ENCODE measurements at places on chromosomes 1 and 21.

- no peak for DNase-seq
Measured at GRCh38 chr1:199218065-199218464, 579.2 kb downstream of the PTPRC start.

DNA sequence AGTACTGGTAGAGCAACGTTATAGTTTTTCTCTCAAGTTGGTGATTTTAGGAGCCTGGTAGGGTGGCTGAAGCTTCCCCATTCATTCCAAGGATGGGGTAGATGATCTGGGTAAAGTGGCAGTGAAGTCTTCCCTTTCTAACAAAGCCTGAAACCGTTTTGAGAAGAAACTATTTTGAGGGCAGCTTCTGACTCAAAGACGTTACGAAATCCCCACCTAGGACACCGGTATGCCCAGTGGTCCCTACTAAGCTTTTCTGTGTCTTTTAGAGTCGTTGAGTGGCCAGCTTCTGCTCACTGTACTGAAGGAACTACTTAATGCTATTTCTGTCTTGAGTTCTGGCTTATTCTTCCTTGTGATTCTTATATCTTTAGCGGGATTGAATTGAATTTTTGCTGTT, 1.4 kb downstream of the WDTC1 start:
- DNase-seq: no peak

DNA sequence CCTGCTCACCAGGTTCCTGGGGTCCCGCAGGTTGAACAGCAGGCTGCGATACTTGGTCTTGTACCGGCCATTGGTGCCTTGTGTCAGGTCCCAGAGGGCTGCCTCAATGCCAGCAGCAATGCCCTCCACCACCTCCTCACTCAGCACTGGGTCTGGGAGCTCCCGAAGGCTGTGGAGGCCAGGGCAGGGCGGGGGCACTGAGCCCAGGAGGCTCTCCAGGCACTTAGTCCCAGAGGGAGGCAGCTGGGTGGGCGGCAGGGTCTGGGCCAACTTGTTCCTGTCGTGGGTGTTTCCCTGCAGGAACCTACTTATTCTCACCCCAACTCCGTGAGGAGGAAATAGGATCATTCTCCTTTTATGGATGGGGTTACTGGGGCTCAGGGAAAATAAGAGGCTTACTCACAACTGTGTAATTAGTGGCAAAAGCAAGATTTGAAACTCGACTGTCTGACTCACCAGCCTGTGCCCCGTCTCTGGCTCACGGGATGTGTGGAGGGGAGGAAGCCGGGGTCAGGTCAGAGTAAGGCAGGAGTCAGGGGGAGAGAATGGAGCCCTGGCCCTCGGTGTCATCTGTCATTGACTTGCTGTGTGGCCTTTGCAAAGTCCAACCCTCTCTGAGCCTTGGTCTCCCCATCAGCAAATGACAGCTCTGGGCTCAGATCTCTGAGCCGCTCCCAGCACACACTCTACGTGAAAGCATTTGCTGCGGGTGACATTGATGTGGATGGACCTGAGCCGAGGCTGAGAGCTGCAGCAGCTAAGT, 17.2 kb downstream of the SPOCD1 start:
- peak; percentile 59 for DNase-seq

DNA sequence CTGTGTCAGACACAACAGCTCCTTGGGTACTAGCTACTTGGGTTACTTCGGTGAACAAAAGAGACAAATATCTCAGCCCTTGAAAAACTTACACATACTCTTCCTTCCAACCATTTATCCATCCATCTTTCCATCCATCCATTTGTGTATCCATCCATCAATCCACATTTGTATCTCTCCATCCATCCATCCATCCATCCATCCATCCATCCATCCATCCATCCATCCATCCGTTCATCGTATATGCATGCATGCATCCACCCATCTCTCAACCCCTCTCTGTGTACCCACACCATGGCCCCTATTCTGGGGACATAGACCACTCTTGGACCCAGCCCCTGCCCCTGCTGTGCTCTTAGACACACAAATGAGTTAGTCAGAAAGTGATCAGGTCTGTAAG, 40.2 kb downstream of the FAAH start:
- DNase-seq: no peak

- DNase-seq: no peak
Measured at GRCh38 chr1:86468501-86468977, at the start of gene CLCA1. TSS of gene CLCA1 (plus strand) at chr1:86468927. CDS start at chr1:86468972, 45 bp downstream.

DNA sequence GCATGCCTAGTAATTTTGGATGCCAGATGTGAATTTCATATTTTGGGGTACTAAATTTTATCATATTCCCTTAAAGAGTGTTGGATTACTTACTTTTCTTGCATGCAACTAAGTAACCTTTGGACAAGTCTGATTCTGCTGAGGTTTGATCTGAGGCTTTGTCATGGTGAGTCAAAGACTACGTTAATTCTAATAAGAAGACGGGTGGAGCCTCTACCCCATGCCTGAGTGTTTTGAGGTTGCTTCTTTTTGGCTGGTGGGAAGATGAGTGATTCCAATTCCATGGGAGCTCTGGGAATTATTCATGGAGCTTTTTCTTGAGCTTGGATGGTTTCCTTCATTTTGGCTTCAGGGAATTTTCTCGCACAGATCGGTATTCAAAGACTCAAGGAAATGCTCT, 11.6 kb upstream of the PCP4 start:
- no peak for DNase-seq

DNA sequence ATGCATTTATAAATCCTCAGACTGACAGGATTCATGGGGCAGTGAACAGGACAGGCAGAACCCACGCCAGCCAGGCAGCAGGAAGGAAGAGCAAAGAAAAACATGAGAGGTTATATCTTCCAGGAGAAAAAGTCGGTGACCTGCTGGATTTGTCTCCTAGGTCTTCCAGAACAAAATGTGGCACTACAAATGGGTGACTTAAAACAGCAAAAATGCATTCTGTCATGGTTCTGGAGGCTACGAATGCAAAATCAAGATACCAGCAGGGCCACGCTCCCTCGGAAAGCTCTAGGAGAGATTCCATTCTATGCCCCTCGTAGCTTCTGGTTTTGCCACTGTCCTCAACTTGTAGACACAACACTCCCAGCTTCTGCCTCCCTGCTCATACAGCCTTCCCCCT, 63.4 kb downstream of the PSMG1 start:
- no peak for DNase-seq

DNA sequence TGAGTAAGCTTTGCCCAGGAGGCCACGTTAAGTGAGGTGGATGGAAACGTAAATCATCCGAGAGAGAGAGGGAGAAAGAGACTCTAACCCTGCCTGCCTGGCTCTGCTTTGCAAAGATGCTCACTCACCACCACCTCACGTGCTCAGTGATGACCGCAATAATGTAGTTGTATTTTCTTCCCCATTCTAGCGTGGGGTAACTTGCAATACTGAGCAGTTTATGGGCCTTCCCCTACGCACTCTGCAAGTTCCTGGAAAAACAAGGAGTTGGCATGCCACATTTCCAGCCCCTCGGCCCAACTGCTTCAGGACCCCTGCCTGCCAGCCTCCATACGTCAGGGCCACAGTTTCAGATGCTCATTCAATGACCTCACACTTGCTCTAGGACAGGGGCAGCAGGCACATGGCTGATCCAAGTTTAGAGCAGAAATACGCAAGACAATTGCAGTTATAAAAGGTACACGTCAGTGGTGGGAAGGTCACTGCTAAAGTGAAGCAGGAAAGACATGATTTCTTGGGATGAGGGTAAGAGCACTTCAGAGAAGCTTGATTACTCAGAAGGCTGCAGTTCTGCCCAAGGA, 112.5 kb upstream of the RAB4A start:
- no peak for DNase-seq

DNA sequence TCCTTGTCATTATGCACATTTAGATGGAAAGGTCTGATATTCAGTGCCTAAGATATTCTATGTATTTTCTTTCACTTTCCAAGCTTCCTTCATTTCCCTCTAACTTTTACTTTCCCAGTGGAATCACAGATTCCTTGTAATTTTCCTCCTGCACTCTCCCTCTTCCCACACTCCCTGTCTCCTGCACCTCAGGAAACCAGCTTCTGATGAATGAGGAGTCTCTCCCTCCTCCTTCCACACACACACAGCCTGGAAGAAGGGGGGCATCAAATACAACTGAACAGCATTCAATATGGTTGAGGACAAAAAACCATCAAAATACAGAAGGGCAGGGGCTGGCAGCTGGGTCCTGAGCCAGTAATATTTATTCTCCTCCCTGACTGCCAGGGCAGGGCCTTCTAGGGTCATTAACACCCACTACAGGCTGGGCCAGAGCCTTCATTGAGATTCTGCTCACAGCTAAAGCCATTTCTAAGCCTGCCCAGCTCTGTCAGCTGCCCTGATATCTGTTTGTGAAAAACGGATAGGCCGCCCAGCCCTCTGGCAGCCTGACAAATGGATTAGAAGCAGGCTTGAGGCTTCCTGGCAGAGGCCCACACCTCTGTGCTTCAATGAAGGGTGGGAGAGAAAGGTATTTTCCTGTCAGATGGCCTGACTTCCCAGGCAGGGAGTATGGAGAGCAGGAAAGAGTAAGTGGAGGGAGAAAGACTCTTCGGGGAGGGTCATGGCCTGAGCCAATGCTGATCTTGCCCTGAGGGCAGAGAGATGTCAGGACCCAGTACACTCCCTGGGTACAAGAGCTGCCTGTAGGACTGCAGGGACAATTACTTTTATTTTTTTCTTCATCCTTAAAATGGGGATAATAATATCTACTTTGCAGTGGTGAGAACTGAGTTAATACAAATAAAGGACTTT, 138.9 kb upstream of the SPATA6 start:
- DNase-seq: no peak

GRCh38 chr1:104248385-104248784, 498.7 kb downstream of the AMY1C start:
- DNase-seq: no peak

GRCh38 chr21:43939443-43940328, 72.4 kb upstream of the TRAPPC10 start:
- no peak for DNase-seq

GRCh38 chr1:162551969-162552683, 9.4 kb upstream of the UAP1 start:
- no peak for DNase-seq

GRCh38 chr21:25756190-25756932, 21.6 kb downstream of the GABPA start:
- DNase-seq: no peak

DNA sequence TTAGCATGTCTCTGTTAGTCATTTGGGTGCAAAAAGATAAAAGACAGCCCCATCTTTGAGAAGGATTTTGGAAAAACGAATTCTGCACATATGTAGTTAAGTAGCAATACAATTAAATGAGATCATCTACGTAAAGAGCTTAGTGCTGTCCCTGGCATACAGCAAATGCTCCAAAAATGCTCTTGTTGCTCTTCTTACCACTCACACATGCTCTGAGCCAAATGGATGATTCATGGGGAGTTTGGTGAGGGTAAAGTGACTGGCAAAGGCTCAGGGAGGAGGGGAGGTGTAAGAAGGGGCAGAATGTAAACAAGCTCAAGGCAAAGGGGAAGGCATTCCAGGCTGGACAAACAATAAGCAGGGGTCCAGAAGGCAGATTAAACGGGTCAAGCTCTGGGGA, 191.9 kb downstream of the AK5 start:
- DNase-seq: no peak

DNA sequence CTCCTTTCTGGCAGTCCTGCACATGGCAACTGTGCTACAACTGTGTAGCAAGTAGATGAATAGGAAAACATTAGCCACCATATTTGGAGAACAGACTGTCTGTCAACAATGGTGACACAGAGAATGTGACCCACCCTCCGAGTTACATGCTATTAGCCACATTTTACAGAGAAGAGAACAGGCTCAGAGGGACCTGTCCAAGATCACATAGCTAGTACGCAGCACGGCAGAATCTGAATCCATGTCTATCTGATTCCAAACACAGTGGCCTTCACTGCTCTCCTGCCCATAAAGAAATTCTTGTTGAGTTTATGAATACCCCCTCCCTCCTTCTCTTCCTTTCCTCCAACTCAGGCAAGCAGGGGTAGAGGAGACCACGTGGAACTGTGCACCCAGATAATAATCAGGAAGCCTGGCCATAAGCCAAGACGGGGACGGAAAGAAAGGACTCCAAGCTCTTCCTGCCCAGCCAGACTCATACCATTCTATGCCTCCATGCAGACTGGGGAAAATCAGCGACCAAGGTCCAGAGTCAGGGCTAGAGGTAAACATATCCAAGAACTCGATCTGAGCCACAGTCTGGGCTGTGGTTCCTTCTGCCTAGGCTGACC, 78.8 kb downstream of the TRABD2B start:
- DNase-seq: no peak

- DNase-seq: peak; percentile 21
Measured at GRCh38 chr1:54962612-54963395, 17.6 kb upstream of the TMEM61 start.

- no peak for DNase-seq
Measured at GRCh38 chr1:238826891-238827290, 559.5 kb upstream of the CHRM3 start.

- DNase-seq: no peak
Measured at GRCh38 chr1:58629031-58629462, 52.0 kb upstream of the TACSTD2 start.

DNA sequence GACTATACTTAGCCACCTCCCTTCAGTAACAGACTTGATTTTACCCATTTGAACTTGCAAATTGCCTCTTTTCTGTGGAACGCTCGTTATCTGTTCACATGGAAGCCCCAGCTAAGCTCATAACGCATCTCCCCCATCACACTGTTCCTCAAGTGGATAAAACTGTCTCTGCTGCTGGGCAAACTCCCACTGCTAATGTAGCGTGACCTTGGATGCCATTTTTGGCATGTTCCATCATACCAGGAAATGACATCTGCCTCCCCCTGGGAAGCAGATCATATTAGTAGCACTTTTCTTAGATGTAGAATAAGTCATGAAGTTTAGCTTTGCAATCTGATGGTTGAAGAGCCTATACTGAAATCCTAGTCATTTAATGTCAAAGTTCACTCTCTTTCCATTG, 528.7 kb upstream of the PLXNA2 start:
- no peak for DNase-seq

- no peak for DNase-seq
Measured at GRCh38 chr21:28294051-28294450, 698.6 kb downstream of the LTN1 start.

DNA sequence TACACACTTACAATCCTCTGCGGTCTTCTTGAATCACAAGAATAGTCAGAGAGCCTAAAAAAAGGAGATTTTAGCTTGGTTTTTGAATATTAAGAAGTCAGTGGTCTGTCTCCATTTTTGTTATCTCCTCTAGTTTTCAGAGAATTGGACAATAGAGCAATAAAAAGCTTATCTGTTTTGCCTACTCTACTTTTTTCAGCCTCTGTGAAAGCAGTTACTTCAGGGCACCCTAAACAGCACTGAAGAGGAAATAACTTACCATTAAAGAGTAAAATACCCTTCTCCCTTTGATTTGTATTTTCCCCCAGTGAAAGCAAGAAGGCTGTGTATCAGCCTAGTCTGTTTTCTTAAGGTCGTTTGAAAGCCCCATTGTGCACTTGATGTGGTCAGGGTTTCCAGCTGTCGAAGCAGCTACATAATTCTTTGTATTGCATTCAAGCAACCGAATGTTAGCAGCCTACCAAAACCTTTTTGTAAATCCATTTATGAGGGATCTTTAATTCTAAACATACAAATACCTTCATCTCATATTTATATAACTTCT, 1.0 kb downstream of the NTMT2 start:
- no peak for DNase-seq

GRCh38 chr1:39656391-39656790, 15.5 kb downstream of the NT5C1A start:
- no peak for DNase-seq

All from activated CD4-positive, alpha-beta T cell treated with anti-CD3 and anti-CD28 coated beads, Interleukin-2, Interleukin-4, amounts not matched to agents 100 ng/mL and 50 ng/mL, durations not matched to agents 16 hours and 8 hours (primary cell).